ENCODE measurements at places on chromosomes 12 and 14. TPM values are rescaled to one million over a fixed set of nuclear protein-coding genes. Genes with fewer than 3 reads are reported as not detected.

DNA sequence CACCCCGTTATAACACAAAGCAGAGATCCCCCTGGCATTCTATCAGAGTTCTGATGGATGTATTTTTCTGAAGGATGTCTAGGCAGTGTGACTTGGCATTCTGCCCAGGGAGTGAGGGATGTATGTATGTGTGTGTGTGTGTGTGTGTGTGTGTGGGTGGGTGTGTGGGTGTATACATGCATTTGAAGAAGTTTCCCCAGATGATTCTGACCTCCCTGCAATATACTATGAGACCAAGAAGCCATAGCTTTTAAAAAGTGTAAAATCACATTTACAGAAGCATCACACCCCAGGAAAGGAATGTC, 59.7 kb upstream of the NAP1L1 start:
- DNase-seq = peak; percentile 16

The MMP17 gene
- 1.1 TPM for polyA plus RNA-seq

DNA sequence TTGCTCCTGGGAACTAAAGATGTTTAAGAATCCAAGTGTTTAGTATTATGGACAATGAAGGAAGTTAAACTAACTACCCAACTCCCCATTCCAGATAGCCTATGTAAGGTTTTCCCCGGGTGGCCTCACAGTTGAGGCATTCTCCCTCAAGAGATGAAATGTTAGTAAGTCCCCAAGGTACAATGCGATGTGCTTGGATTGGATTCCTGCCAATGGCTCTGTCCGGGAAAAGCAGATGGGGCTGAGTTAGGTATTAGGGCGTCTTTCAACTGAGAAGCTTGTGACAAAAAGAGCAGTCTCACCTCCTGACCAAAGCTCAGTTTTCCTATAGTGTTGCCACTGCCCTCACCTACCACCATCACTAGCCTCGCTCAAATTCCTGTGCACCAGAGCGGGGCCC, 64.8 kb upstream of the E2F7 start:
- DNase-seq = no peak

DNA sequence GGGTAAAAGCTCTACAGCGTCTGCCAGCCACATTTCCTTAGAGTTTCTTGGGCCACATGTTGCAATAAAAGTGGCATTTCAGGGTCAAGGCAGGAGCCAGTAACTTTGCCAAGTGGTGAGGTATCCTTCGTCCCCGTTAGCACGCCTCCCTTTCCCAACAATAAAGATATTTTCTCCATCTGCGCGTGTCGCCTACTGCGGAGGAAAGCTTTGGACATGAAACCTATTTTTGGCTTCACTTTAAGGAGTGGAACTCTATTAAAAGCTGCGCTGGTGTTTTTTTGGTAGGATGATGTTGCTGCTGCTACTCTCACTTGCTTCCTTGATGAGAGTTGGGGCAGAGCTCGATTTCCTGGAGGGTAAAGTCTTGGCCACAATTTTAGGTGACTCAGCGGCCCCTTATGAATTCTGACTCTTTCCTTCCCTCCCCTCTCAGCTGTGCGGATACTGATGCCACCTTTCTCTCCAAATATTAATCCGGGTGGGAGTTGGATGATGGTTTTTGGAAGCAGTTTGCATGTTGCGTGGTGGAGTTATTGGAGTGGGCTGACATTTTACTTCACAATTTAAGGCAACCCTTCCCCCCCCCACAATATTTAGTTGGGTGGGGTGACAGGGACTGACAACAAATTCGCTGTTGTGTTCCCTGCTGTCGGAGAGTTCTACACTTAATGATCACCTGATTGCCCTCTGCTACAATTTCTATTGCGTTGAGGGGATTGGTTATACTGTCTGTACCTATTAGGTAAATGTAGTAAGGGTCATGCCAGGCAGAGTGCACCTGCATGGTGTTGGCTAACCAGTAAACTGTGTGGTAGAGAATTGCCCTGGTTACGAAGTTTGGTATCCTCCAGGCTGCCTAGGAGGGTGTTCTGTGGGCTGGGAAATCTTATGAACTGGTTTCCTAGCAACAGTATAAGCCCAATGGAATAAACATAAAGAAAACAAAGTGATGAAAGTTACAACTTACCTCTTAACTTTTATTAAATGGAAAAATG, 1.1 kb downstream of the CCDC91 start:
- no peak for DNase-seq

DNA sequence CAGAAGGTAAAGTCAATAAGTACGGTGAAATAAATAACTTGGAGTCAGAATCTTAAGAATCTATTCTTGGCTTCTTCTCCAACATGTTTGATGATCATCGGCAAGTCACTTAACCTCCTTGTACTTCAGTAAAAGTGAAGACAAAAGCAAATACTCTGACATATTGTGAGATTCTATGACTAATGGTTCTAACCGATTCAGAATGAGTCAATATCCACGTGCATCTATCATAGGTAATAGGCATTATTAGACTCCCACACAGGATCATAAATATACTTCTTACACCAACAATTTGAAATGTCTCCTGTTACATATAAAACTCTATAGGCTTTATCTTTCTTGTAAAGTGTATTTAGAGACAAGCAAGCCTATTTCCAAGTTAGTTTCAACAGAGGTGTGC, 144.4 kb upstream of the ATXN7L3B start:
- no peak for DNase-seq

GRCh38 chr12:622416-622815, 40.8 kb downstream of the NINJ2 start:
- DNase-seq = no peak

The TTC8 gene
- polyA plus RNA-seq = 32.4 TPM

The CTSG gene
- polyA plus RNA-seq = 0.35 TPM

GRCh38 chr12:15179672-15180071, 41.5 kb downstream of the RERG start:
- DNase-seq = no peak

The CACNB3 gene
- polyA plus RNA-seq = 52.9 TPM

The RNASE7 gene
- 0.91 TPM for polyA plus RNA-seq

DNA sequence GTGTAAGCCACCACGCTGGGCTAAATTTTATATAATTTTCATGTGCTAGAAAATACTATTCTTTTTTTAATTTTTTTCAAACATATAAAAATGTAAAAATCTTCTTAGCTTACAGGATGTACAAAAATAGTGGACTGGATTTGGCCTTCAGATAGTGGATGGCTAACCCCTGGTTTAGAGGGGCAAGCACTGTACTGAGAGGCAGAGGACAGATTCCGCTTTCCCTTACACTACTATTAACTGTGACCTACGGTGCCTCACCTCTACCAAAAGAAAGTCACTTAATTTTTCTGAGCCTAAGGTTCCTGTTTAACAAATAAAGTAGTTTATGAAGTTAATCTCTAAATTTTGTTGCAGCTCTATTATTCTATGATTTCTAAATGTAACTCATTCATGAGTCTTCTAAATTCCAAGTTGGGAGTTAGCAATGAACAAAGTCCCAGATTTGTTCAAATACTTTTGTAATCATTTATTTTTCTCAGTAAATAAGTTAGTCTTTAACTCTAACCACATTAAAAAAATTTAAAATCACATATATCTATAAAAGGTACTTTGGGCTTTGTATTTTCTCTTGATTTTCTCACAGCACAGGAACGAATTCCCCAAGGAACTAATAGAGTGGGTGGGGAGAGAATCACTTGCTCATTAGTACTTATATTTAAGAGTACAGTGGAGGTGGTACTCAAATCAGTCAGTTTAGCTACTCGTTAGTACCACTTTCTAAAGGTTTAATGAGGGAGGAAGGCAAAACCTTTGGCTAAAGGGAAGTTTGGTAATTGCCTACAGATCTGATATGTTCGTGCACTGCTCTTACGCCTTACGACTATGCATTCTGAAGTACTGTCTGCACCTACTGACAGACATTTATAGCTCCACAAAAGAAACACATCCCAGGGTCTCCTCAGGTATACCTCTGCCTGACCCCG, 33.7 kb downstream of the SLC15A5 start:
- DNase-seq = no peak

The DPF3 gene
- 5.3 TPM for polyA plus RNA-seq
